ENCODE measurements at places on chromosomes 13 and 19.

GRCh38 chr13:30156826-30157615, 150.3 kb downstream of the KATNAL1 start:
- DNase-seq, result no peak

GRCh38 chr13:99640260-99640659, 139.0 kb downstream of the TM9SF2 start:
- DNase-seq, result no peak

GRCh38 chr13:30690282-30691188, 44.8 kb upstream of the ALOX5AP start:
- DNase-seq, result no peak

- DNase-seq, result no peak
Measured at GRCh38 chr19:42480335-42481095, 37.8 kb upstream of the CXCL17 start.

- DNase-seq, result no peak
Measured at GRCh38 chr13:62684359-62684758, 1268.7 kb upstream of the PCDH20 start.

DNA sequence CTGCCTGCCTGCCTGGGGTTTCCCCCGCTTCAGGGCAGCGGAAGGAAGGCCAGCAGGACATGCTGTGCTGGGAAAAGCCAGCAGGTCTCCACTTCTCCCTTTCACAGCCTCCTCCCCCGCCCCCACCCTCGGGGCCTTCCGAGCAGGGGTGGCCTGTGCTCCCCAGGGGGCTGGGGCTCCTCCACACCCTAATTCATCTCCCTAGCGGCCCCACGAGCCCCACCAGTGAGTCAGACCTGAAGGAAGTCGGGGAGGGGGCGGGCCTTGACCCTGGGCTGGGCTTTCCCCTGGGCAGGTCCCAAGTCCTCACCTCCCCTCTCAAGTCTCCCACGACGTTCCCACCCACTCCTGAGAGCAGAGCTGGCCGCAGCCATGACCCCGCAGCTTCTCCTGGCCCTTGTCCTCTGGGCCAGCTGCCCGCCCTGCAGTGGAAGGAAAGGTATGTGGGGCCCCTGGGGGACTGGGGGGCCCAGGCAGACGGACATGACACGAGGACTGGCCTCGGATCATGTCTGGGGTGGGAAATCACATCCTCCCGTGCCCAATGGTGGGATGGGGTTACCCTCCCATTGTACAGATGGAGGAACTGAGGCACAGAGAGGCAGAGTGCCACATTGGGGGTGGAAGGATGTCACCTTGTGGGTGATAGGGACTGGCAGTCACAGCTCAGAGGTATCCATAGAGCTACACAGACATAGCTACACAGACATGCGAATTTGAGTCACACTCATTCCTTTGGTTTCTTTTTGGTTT, at the start of gene EBI3:
TSS of gene EBI3 (plus strand) at position 345 of the 753 bp plus-strand sequence. CDS start at position 373, 28 bp downstream.
- DNase-seq, result no peak
